ENCODE measurements at places on chromosomes 3 and 15.

DNA sequence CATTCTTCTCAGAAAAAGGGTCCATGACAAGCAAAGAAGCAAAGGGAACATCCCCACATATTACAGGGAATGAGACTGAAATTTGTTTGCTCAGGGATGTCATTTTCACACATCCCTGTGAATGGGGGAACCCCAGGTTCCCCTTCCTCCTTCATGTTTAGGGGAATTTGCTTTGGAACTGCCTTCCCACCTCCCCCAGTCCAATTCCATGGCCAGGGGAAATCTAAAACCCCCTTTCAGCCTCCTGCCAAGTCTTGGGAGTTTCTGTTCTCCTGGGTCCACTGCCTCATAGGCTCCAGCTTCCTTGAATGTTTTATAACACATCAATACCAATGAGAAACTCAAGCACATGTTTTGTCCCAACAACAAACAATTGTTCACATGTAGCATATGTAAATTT is 297.5 kb upstream of the CTNNB1 start:
- DNase-seq, result no peak

DNA sequence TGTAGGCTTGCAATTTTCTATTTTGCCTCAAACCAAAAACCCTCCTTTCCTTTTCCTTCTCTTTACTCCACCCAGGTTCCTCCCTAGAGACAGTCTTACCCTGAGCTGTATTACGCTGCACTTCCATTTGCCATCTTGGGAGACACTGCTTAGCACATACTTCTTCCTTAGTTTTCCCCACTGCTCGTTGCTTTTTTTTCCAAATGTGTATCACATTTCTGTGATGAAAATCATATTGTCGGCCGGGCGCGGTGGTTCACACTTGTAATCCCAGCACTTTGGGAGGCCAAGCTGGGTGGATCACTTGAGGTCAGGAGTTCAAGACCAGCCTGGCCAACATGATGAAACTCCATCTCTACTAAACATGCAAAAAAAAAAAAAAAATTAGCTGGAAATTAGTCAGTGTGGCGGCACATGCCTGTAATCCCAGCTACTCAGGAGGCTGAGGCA is 29.5 kb downstream of the POPDC2 start:
- DNase-seq, result no peak

GRCh38 chr3:197881970-197882338 is 68.0 kb upstream of the RPL35A start:
- no peak for DNase-seq

GRCh38 chr15:62881056-62881455 is 161.5 kb upstream of the TPM1 start:
- no peak for DNase-seq

- no peak for DNase-seq
Observed at GRCh38 chr15:78263907-78264303, 457 bp upstream of the DNAJA4 start.

GRCh38 chr3:176147251-176147650 is 1050.0 kb downstream of the TBL1XR1 start:
- no peak for DNase-seq

GRCh38 chr15:81939604-81940440 is 106.0 kb downstream of the MEX3B start:
- DNase-seq, result peak; percentile 43

- DNase-seq, result no peak
Observed at GRCh38 chr3:10646531-10647335, 141.3 kb upstream of the ATP2B2 start.

DNA sequence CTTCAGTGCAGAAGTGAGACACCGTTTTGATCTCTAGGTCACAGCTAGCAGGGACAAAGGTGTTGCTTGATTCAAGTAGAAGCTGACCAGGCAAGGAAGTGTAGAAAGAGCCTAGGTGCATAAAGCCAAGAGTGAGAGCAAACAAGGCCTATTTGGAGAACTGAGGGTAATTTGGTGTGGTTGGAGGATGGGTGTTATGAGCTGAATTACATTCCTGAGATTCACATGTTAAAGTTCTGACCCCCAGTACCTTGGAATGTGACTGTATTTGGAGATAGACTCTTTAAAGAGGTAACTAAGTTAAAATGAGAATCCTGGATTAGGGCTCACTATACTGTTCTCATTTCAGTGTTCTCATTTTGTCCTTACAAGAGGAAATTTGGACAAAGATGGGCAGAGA is 191.3 kb downstream of the ZMAT3 start:
- DNase-seq, result no peak

- no peak for DNase-seq
Observed at GRCh38 chr3:127066635-127067034, 83.7 kb downstream of the PLXNA1 start.

DNA sequence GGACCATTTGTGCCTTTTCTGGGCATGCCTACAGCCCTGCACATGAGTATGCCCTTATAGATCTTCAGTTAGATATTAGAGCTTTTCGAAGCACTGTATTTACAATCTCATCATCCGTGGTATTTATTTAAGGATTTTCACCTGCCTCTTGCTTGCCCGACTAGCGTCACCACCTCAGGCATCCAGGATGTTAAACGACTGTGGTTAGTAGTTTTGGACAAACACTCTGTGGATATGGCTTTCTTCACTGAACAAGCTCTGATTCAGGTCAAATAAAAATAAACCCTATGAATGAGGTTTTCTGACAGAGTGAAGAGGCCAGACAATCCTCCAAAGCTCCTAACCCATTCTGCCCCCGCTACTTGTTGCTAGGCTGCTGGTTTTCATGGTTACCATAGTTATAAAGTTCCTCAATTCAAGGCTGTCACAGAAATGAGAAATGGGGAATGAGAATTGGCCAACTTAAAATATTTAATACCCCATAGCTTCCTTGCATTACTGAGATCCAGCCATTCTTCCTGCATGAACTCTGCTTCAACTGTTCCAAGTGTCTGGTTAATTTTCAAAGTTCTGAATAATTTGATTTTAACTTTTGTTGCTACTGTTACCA is 440.1 kb downstream of the GABRG3 start:
- DNase-seq, result no peak

DNA sequence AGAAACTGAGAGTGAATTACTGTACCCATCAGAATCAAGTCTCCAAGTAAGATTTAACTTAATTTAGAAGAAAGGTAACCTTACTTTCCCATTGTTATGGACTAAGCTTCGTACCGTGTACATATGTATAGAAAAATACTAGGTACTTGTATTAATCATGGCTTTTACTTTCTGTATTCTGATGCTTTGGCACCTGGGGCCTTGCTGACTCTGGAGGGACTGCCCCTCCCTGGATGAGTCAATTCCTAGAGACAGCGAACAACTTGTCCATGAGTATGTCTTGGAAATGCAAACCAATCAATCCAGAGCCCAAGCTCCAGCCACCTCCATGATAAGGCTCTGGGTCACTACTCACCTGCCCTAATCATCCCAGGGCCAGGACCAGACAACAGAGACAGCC is 50.0 kb upstream of the DGKG start:
- no peak for DNase-seq

DNA sequence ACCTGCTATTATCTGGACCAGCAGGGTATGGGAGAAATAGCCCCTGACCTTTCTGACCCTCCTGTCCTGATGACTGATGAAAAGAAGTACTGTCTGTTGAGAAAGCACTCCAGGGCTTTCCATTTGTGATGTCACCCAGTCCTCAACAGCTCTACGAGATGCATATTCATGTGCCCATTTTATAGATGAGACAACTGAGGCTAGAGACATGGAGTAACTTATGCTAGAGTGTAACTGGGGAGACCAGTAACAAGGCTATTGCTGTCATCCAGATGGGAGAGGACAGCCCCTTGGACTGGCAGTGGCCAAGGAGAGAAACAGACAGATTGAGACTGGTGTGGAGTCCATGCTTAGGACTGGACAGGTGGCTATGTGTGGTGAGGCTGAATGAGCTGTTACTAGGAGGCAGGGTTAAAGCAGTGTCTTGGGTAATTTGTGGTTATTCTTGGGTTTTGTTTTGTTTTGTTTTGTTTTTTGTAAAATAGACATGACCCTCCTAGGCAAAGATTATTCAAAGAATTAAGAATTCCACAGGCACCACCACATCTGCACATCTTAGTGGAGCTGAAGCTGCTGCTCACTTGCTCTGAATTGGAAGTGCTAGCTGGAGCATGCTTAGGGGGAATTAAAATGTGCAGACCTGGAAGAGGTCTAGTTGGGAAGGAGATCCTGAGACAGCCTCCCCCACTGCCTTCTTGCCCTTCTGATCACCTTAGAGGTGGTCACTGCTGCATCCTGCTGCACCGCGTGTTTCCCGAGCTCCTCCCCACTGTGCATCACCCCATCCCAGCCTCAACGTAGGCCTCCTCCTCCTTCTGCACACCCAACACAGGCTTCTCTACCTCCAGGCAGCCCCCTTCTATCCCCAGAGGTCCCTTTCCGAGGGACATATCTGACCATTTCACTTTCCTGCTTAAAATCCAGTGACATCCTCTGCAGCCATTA is 8.4 kb downstream of the HRH1 start:
- no peak for DNase-seq

DNA sequence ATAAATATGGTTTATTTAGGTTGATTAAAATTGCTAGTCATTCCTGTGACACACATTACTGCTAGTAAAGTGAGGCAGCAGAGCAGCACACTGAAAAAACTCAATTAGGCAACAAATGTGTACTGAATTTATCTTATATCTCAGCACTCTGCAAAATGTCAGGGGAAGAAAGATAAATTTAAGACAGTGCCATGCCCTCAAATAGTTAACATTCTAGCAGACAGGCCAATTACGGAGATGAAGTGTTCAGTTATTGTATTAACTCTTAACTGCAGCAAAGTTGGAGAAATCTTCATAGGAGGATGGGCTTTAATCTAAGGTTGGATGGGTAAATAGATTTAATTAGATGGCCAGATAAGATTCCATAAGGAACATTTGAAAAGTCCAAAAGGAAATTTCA is 127.9 kb downstream of the PCCB start:
- no peak for DNase-seq

GRCh38 chr3:43390255-43390588 is 103.9 kb downstream of the SNRK start:
- no peak for DNase-seq

GRCh38 chr3:135927155-135927554 is 38.4 kb upstream of the PPP2R3A start:
- DNase-seq, result no peak

DNA sequence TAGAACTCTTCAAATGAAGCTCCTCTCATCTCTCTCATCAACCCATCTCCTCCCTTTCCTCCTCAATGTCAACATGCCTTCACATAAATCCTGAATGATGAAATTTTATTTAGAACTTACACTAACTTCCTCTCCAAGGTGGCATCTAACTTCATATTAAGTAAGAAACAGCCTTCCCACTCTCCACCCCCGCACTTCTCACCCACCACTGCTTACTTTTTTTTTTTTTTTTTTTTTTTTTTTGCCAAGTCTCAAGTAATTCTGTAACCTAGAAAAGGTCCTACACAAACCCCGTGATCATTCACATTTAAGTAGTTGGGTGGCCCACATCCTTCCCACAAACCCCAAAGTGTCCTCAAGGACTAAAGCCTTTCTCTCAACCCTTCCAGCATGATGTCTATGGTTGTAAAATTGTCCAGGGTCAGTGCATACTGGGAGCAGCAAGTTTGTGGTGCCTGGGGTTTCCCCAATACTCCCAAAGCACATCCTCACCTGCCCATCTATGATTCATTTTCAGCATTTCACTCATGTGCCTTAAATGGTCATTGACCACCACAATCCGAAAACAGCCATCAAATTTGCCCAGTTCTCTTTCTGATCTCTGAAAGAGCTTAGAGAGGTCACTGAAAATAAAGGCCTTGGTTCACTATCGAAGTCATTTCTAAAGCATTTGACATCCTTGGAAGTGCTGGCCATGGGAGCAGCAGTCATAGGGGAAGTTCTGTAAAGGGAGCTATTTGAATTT is 47.2 kb downstream of the CD86 start:
- DNase-seq, result no peak

GRCh38 chr3:159882790-159883779 is 105.5 kb upstream of the IL12A start:
- no peak for DNase-seq

DNA sequence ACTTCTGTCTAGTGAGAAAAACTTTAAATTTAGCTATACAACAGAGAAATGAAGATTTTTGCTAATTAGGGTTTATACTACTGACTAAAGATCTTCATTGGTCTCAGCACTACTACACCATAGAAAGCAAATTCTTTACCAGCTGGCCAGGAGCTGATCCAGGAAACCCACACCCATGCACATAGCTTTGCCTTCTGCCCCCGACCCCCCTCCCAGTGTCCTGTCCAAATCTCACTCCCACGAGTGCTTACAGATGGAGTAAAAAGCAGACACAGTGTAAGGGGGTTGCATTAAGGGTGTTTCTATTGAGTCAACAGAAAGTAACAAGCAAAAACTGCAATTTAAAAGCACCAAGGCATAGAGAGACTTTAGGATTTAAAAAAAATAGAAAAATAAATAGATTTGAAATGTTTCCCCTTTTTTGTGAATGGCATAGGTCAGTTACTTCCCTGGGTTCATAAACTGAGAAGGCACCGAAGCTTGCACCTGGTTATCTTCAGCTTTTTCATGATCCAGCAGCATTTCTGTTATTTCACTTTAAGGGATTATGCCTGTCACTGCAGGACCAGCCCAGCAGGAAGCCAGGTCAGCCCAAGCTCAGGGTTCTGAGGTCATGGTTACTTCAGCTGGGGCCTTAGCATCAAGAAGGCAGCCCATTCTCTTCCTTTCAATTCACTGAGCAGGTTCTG is 124.3 kb downstream of the CTNNB1 start:
- no peak for DNase-seq

DNA sequence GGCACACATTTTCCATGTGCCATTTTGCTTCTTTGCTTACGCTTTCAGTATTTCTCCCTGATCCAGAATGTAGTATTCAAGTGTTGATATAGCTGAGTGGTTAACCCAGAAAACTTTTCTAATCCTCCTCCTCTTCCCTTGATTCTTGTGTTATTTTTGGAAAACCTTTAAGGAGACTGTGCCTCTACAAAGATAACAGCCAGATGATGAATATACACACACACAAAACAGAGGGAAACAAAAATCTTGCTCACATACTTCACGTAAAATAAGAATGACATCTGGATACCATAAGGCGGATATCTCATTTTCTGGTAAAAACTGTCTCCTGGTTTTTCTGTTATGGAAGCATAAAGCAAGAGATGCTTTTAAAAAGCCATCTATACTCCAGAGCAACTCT is 295.8 kb upstream of the THBS1 start:
- no peak for DNase-seq

DNA sequence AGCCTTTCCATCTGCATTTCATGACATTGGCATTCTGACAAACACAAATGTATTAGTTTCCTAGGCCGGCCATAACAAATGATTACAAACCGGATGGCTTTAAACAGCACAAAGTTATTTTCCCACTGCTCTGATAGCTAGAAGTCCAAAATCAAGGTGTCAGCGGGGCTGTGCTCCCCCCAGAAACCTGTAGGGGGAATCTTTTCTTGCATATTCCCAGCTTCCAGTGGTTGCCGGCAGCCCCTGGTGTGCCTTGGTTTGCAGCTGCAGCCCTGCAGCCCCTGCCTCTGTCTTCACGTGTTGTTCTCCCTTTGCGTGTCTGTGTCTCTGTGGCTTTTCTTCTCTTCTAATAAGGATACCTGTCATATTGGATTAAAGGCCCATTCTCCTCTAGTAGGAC is 79.0 kb upstream of the CDV3 start:
- DNase-seq, result no peak
